ENCODE measurements at places on chromosomes 4 and X.

DNA sequence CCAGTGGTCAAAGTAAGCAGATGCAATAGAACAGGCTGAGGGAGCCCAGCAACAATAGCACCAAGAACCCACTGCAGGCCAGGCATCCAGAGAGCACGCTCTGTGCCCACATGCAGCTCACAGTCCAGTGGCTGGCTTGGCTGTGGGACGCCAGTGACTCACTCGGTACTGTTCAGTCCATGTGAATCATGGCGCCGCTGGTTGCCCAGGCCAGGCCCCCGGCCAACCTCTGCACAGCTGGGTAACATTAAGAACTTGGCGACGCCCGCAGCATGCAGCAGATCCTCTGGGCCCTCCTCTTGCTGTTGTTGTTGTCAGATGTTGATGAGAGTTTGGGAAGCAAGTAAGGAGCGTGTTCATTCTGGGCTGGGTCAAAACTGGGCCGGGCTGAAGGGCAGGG is 60.5 kb downstream of the MSX1 start:
- no peak for DNase-seq

DNA sequence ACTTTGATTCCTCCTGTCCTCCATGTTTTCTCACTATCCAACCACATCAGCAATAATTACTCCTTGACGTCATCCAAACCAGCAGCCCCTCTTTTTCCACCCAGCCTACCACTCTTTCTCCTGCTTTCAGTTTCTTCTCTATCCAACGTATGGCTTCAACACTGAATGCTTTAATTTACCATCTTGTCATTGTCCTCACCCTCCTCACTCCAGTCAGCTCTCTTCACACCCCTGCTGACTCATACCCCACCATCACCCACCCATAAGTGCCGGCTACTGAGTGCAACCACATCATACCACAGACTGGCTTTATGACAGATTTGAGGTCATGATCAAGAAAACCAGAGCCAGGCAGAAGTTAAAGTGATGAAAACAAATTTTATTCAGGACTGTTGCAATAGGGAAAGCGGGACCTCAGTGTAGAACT is 9.8 kb upstream of the ANXA5 start:
- DNase-seq: peak; percentile 39

DNA sequence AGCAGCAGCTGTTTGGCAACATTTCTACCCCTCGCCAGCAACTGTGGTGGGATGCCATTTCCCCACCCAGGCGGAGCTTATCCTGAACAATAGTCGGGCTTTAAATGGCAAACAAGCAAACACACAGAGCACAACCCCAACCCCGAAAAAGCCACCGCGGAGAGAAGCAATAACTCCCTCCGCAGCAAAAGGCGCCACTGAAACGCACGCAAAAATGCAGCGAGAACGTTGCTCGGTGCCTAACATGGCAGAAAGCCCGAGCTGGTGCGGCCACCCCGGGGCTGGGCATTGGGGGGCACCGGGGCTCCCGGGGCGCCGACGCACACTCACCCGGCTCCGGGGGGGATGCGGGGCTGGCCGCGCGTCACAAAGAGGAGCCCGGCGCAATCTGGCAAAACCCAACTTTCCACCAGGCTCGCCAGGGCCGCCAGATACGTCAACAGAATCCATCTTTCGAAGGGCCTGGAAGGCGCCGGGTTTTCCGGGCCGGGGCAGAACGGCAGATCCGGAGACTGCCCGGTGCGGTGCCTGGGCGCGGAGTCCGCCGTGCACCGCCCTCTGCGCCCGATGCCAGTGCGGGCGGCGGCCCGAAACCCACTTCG is 818 bp downstream of the RAI2 start:
- DNase-seq: no peak

- no peak for DNase-seq
Measured at GRCh38 chrX:151710457-151710856, 5.4 kb upstream of the FATE1 start.

GRCh38 chr4:74157154-74157553 is 764 bp upstream of the MTHFD2L start:
- no peak for DNase-seq

DNA sequence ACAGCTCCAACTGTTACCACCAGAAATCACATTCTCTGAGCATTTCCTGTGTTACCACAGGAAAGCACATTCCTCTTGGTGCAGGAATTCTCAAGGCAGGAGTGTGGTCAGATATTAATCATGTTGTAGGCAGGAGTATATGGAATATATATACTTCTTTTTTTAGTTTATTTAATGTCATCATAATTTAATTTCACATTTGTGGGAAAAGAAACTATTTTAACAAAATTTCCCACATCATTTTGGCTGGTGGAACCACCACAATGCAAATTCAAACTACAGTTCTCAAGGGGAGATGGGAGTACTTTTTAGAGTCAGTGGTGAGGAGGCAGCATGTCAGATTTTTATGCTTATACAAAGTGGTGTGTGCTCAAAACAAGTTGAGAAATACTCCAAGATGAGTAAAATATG is 139.0 kb downstream of the ATP10D start:
- DNase-seq: no peak

DNA sequence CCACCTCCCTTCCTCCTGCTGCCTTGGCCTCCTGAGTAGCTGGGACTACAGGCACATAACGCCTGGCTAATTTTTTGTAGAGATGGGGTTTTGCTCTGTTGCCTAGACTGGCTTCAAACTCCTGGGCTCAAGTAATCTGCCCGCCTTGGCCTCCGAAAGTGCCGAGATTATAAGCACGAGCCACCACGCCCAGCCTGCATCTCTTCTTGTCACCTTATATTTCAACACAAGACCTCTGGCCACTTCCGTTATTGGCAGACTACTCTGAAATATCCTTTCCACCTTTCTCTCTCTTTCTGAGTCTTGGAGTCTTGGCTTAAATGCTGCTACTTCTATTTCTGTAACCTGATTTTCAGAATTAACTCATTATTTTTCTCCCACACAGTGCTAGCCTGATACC is 5.6 kb downstream of the KIAA0232 start:
- DNase-seq: no peak

- DNase-seq: peak; percentile 42
Measured at GRCh38 chrX:40266490-40267333, 169.0 kb upstream of the BCOR start.

DNA sequence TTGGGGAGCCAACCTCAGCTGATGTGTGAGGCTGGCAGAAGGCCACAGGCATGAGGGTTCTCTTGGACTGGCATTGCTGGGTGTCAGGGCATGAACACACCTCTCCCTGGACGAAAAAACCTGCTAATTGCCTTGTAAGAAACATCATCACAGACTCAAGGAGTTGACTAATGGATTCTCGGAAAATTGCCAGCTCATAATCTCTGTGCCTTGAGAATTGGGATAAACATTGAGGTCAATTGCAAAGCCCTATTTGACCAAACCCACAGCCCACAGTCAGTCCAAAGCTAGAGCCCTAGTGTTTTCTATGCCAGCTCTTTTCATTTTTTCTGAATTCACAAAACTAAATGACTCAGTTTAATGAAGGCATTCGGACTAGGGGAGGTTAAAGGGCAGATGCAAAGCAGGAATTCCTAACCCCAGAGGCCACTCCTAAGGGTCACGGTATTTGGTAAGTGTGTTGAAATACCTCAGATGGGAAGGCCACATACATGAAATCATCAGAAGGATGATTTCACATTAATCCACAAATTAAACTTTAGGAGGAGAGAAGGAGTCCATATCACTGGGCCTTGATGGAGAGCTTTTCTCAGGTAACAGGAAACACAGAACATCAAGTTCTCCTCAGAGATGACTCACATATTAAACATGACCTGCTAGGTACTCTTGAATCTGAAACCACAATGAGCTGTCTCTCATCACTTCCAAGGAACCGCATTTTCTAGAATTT is 39.0 kb upstream of the RASL11B start:
- no peak for DNase-seq

- DNase-seq: no peak
Measured at GRCh38 chr4:180134091-180134866, 2108.9 kb upstream of the TENM3 start.

- no peak for DNase-seq
Measured at GRCh38 chr4:85720735-85721134, 245.8 kb downstream of the ARHGAP24 start.
